Endodermal cell (in vitro differentiated cells): ENCODE measurements at places on chromosomes 11 and 22. TPM values are rescaled to one million over a fixed set of nuclear protein-coding genes. Genes with fewer than 3 reads are reported as not detected.

DNA sequence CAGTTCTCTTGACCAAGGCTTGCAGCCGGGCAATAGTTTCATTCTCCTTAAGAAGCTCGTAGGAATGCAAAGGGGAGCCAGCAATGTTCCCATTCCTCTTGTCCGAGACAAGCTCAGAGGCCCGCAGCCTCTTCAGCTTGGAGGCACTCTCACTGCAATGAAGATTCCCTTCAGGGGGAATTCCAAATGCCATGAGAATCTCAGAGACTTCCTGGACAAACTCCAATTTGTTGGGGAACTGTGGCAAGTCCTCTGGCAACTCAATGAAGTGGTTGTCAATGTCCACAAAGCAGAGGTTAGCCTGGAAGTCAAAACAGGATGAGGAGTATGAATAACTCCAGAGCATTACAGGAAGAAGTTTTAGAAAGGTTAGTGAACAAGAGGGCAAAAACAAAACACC is 84.4 kb downstream of the DENND5A start:
- DNase-seq: no peak

Gene KDM4E
- total RNA-seq: not detected in 3 replicates

Gene JHY
- total RNA-seq: 1.9 and 2.1 TPM in 2 replicates

DNA sequence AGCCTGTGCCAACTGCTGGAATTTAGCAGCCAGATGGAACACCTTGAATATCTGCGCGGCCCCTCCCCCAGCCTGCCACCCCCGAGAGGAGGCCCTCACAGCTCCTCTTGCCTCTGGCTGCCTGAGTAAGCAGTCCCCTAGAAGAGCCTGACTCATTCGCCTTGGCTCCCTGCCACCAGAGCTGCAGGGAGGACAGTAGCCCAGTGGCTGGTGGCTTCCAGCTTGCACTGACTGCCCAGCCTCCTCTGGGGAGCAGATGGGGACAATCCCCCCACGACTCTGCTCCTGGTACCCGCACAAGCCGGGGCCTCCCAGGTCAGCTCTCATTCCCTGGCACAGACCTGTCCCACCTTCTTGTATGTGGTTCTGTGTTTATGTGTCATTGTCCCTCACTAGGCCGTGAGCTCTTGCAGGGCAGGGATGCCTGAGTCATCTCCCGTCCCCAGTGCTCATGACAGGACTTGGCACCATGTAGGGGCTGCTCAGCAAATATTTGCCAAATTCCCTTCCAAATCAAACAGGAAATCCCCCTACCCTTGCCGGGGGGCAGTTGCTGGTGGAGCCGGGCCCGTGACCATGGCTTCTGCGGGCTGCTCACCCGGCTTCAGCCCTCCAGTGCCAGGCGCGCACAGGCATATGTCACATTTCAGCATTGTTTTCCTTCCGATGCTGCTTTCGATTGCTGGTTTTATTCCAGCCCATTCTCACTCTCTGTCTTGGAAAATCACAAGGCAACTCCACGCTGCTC is 43.6 kb downstream of the CACNG2 start:
- DNase-seq: peak; percentile 67

Gene OR2AG1
- total RNA-seq: not detected in 3 replicates

DNA sequence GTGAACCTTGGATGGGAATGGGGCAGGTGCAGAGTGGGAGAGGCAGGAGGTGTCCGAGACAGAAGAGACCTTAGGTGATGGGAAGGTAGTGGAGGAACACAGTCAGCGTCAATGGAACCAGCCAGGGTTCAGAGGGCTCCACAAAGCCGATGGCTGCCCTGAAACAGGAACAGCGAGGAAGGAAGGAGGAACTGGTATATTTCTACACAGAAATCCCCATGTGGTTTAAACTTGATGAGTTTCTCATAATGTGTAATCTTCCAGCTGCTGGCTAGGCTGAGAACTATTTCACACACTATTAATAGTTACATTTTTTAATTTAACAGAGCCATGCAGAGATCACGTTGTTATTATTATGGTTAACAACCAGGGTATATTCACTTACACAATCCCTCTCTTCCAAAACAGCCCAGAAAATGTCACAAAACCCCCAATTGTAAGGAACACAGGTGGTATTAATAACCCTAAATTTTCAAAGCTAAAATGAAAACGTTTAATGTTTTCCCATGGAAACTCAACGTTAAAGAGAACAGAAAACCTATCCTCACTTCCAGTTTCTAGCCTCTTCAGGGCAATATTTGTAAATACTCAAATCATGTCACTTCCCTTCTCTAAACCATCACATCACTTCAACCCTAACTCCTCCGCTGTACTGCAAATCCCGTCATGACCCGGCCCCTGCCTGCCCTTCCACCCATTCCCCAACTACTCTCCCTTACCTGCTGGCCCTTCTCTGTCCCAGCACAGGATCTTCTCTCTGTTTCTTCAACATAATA is 74.5 kb upstream of the ARFGAP3 start:
- DNase-seq: no peak

GRCh38 chr22:25038239-25038638 is 85.7 kb downstream of the KIAA1671 start:
- DNase-seq: no peak

Gene GSTT4
- not detected in 3 replicates for total RNA-seq

- no peak for DNase-seq
These were observed 19.2 kb upstream of the RRAS2 start for GRCh38 chr11:14378171-14378570.

DNA sequence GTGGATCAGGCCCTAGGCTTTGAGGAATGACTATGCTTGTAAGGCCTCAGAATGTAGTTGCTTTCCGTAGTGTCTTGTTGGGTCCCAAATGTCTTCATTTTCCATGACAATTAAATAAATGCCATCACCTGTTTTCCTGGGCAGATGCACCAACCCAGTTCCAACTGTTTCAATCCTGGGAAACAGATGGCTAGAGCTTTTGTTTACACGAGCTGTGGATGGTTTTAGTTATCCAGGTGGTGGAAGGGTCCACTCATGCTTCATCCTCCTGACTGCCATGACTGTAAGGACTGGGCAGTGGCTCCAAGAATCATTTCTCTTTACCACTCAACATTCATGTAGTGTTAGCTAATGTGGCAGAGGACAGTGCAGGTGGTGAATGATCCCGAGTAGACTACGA is 8.6 kb downstream of the RCN1 start:
- no peak for DNase-seq

Gene LARGE2
- total RNA-seq: 28.5 and 34.4 TPM in 2 replicates

- DNase-seq: peak; percentile 48
These were observed 68.2 kb downstream of the GUCY1A2 start for GRCh38 chr11:106950067-106950491.

Gene IFITM1
- 558 and 611 TPM in 2 replicates for total RNA-seq

Gene ST14
- 11.5 to 17.5 TPM (median 16.5 TPM) in 3 replicates for total RNA-seq

Gene BATF2
- 0.19 to 0.29 TPM (median 0.27 TPM) in 3 replicates for total RNA-seq

Gene PACSIN2
- total RNA-seq: 61.4 and 62.4 TPM in 2 replicates

- DNase-seq: no peak
These were observed 18.0 kb upstream of the CABP2 start for GRCh38 chr11:67541198-67541597.

DNA sequence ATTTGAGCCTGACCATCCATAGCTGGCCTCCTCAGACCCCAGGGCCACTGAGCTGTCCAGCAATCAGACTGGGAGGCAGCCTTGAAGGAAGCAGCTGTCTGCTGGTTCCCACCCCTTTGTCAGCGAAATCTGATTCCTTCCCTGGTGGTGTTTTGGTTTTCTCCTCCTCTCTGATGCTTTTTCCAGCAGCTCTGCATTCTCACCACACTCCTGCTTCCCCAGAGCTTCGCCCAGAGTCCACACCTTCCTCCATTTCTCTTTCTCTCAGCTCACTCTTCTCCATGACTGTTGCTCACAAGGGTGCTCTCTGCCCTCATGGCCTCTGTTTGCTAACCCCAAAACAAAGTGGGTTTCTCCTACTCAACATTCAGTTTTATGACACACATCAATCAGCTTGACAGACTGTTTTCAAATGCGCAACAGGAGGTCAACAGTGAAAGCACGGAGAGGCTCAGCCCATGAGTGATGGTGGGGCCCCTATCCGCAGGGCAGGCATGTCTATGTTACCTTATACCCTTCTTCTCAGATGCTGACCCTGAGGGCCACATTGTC is 130.6 kb upstream of the MTNR1B start:
- DNase-seq: peak; percentile 78

Gene IL17REL
- total RNA-seq: 0.15 TPM in 1 of 3 replicates, not detected in the others

GRCh38 chr22:31436132-31436531 is 36.7 kb downstream of the DRG1 start:
- no peak for DNase-seq

Gene KCNC1
- 0.02 TPM in 1 of 2 replicates, not detected in the other for total RNA-seq

Gene MDK
- 639 and 644 TPM in 2 replicates for total RNA-seq

GRCh38 chr11:81098471-81098870 is 1635.2 kb downstream of the FAM181B start:
- DNase-seq: no peak

GRCh38 chr11:66309475-66309874 is 7.4 kb downstream of the CD248 start:
- no peak for DNase-seq

Gene SCGB1D1
- not detected in 2 replicates for total RNA-seq

Gene SLCO2B1
- total RNA-seq: 0.90 and 1.1 TPM in 2 replicates

Gene PAX6
- 5.4 and 8.7 TPM in 2 replicates for total RNA-seq

DNA sequence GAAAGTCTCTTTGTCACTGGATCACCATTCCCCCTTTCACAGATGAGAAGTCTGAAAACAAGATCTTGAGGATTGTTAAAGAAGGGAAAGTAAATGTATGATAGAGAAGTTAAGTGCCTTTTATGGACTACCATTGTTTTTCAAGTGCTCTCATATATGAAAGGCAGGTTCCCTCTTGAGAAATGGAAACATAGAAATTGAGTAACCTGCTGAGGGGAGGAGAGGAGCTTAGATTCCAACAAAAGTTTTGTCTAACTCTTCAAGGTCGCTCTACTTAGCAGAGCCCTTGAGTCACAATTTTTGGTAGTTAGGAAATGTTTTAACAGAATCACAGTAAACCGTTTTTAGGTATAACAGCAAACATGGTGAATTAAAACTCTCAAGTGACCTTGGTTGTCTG is 80.1 kb downstream of the SVIP start:
- DNase-seq: no peak

Gene SLC37A2
- 1.0 and 1.2 TPM in 2 replicates for total RNA-seq

GRCh38 chr11:10916665-10917064 is 58.8 kb upstream of the ZBED5 start:
- DNase-seq: no peak

Gene CLDN5
- total RNA-seq: 0.20 and 0.27 TPM in 2 replicates

Gene RBM14
- 104 and 110 TPM in 2 replicates for total RNA-seq

Gene RBFOX2
- 92.5 and 104 TPM in 2 replicates for total RNA-seq

GRCh38 chr11:120128392-120129119 is 9.4 kb downstream of the TRIM29 start:
- no peak for DNase-seq

DNA sequence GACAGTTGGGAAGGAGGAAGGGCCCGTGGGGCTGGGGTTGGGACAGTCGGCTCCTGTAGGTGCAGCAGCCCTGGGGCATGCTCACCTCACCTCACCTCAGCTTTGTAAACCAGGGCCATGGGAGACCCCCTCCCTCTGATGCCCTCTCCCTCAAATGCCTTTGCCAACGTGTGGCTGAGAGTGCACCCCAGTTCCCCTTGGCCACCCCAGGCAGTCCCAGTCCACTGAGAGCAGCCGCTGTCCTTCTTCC is 4.2 kb upstream of the NEAT1 start:
- DNase-seq: no peak

Gene SERPING1
- 73.5 to 97.3 TPM (median 81.7 TPM) in 3 replicates for total RNA-seq

- no peak for DNase-seq
These were observed 16.1 kb upstream of the OR51M1 start for GRCh38 chr11:5367448-5368074.

Gene BLID
- total RNA-seq: not detected in 3 replicates

- DNase-seq: no peak
These were observed 1.3 kb downstream of the NAP1L4 start for GRCh38 chr11:2990617-2991451.

DNA sequence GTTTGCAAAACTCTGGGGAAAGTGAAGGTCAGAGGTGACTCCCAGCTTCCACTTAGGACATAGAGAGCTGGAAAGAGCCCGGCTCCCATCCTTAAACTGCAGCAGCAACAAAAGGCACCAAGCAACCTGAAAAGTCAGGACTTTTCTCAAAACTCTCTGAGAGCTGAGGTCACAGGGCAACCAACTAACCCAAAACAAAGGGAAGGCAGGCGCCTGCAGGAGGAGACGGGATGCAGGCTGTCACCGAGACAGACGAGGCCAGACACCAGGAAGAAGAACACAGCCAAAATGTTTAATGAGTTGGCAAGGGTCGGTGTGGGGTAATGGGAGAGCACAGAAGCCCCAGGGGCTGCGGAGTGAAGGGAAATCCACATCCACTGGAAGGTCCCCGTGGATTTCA is 19.9 kb downstream of the ASCL2 start:
- DNase-seq: peak; percentile 31

Gene ADAMTS8
- 3.7 and 4.0 TPM in 2 replicates for total RNA-seq

DNA sequence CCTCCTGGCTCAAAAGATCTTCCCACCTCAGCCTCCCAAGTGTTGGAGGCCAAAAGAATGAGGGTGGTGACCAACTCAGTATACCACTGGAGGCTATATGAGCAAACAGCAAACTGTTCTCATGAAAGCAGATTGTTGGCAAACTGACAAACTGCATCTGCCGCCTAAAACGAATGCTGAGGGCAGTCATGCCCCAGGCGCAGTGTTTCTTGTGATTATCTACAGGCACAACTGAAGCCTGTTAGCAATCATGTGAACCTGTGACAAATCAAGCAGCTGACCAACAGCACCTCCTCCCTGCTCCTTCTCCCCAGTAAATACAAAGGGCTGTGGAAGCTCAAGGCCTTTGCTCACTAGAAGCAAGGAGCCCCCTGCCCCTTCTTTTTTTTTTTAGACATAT is 47.8 kb downstream of the BTBD10 start:
- no peak for DNase-seq

DNA sequence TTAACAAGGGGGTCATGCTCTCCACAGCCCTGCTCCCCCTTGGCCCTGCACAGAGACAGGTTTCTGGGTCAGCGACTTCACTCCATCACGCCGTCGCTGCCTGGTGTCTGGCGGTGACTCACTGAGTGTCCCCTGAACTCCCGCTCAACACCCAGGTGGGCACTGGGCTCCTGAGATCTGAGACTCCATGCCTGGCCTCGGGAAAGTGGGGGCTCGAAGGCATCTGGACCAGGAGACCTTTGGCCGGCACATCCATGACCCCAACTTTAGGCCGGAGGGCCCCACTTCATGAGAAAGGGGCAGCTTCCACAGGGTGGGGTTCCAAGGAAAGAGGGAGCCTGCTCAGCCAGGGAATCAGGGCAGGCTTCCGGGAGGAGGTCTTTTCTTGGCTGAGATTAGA is 79.3 kb upstream of the PRR5 start:
- no peak for DNase-seq

DNA sequence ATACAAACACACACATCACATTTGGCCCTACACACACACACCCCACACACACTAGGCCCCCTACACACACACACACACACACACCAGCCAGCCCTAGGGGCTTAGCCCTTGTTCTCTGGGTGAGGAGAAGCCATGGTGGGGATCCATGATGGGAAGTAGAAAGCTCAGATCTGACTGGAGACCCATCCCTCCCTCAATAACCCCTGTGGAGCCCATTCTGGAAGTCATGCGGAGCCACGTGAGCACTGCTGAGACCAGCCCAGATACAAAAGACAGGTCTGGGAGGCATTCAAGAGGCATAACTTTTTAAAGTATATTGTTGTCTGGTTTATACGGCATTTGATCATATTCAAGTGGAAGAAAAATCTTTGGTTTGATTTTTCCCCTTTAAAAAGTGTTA is 448.5 kb downstream of the SOX6 start:
- DNase-seq: peak; percentile 64

Gene APOBEC3B
- 4.1 TPM in 2 replicates for total RNA-seq

GRCh38 chr11:57751676-57752253 is at the start of gene BTBD18:
Gene BTBD18 (minus strand): TSS chr11:57751819. CDS start chr11:57751188, 631 bp downstream.
- peak; percentile 80 for DNase-seq
